ENCODE measurements at places on chromosomes 11 and 22. TPM values are rescaled to one million over a fixed set of nuclear protein-coding genes. Genes with fewer than 3 reads are reported as not detected.

GRCh38 chr11:6609502-6610015 is 2.5 kb downstream of the TAF10 start:
- H3K27me3 ChIP-seq: no peaks in the 10 kb centered on the region
- H3K36me3 ChIP-seq: peaks cover 30% of the 10 kb centered on the region
- DNase-seq: no peak
- H3K4me3 ChIP-seq: no peak overlapping the region
- H3K4me1 ChIP-seq: peaks cover 4% of the 10 kb centered on the region

The JHY gene
- 0.46 TPM for total RNA-seq

DNA sequence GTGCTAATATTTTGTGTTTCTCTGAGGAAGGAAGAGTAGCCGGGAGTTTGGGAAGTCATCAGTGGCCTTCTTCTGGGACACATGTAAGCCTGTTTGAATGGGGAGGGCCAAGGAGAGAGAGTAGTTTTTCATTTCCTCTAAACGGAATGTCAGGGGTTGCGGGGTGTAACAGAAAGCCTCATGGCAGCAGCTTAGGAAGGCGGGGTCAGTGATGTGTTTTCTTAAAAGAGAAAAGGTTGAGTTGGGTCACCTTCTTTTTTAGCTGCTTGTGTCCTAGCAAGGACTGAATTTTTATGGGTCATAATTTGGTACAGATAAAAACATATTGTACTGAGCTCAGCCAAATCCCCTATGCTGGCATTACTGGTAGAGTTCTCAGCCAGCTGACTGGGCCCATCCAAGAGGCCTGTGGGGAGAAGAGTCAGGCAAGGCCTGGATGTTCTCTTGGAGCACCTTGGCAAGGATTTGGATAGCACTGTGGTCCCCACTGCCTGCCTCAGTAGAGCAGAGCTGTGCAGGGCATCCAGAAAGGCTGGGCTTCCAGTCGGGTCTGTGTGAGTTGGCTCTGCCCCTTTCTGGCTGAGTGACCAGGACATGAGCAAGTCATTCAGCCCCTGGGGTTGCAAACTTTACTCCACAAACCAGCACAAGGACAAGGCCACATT is 29.4 kb upstream of the NAV2 start:
- H3K4me1 ChIP-seq: peaks cover 7% of the 10 kb centered on the region
- no peak overlapping the region for H3K27ac ChIP-seq
- no peak overlapping the region for H3K4me3 ChIP-seq
- H3K36me3 ChIP-seq: no peaks in the 10 kb centered on the region
- H3K27me3 ChIP-seq: no peaks in the 10 kb centered on the region

The OR8B12 gene
- total RNA-seq: not detected

DNA sequence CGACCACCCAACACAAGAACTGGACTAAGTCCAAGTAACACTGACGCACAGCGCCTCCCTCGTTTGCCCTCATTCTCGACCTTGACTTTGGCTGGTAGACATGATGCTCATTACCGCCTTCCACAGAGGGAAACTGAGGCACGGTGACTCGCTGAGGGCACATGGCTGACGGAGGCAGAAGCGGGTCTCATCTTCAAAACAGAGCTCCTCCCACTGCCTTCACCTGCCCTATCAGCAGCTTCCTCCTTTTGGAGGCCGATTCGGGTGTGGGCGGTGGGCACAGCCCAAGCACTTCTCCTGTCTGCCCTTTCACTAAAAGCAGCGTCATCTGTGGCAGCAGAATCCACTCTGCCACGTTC is 2.0 kb upstream of the KMT5B start:
- H3K27ac ChIP-seq: no peak overlapping the region
- H3K4me3 ChIP-seq: no peak overlapping the region
- peaks cover 12% of the 10 kb centered on the region for H3K4me1 ChIP-seq
- no peak for DNase-seq
- no peaks in the 10 kb centered on the region for H3K27me3 ChIP-seq

GRCh38 chr22:46117206-46118199 is 32.8 kb upstream of the PPARA start:
- no peaks in the 10 kb centered on the region for H3K27me3 ChIP-seq
- no peaks in the 10 kb centered on the region for H3K36me3 ChIP-seq
- H3K4me1 ChIP-seq: no peaks in the 10 kb centered on the region
- no peak overlapping the region for H3K27ac ChIP-seq
- no peak overlapping the region for H3K4me3 ChIP-seq

DNA sequence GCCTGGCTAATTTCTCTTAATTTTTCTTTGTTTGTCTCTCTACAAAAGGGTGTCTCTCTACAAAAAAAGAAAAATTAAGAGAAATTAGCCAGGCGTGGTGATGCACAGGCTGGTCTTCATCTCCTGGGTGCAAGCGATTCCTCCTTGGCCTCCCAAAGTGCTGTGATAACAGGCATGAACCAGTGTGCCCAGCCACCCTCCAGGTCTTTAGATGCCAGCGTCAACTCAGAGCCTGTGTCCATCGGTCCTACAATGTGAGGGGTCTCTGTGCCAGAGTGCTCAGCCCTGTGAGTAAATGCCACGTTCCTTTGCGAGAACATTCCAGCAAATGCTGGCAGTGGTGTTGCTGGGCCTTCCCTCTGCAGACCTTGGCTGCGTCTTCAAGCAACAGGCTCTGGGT is 62.7 kb downstream of the IGF2 start:
- no peaks in the 10 kb centered on the region for H3K4me1 ChIP-seq
- H3K27ac ChIP-seq: no peak overlapping the region
- peaks cover 2% of the 10 kb centered on the region for H3K27me3 ChIP-seq
- DNase-seq: no peak
- no peaks in the 10 kb centered on the region for H3K36me3 ChIP-seq

- H3K36me3 ChIP-seq: no peaks in the 10 kb centered on the region
- no peak overlapping the region for H3K27ac ChIP-seq
- no peak for DNase-seq
- no peaks in the 10 kb centered on the region for H3K4me1 ChIP-seq
- H3K4me3 ChIP-seq: peak overlapping the region; percentile 64
Observed at GRCh38 chr11:120238968-120239620, 846 bp upstream of the POU2F3 start.

The RCOR2 gene
- 80.1 TPM for total RNA-seq

The EMSY gene
- 34.6 TPM for total RNA-seq

DNA sequence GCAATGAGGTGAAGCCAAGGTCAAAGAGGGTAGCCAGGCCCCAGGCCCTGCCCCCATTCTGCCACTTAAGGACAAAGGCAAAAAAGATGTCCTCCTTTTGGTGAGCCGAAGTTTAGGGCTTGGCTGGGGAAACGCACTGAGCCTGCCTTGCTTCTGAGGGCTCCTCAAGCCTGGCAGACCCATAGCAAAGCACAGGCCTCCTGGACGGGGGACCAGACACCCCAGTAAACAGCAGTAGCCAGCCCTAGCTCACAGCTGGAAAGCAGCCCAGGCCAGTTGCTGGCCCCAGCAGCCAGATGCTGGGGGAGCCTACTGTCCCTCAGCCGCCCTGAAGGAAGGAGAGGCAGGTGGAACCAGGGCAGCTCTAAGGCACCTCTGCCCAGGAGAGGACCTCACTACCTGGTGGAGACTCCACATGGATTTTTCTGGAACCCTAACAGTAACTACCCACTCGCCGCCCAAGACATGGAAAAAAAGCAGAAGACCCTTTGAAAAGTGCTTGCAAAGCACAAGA is 3.8 kb upstream of the PYGM start:
- H3K36me3 ChIP-seq: peaks cover 45% of the 10 kb centered on the region
- no peaks in the 10 kb centered on the region for H3K27me3 ChIP-seq
- peaks cover 70% of the 10 kb centered on the region for H3K4me1 ChIP-seq
- H3K27ac ChIP-seq: peak overlapping the region; percentile 86

The ACR gene
- total RNA-seq: not detected

Data from H1 (cell line).